Amniotic stem cell (primary cell): ENCODE measurements at places on chromosomes 6 and 20.

DNA sequence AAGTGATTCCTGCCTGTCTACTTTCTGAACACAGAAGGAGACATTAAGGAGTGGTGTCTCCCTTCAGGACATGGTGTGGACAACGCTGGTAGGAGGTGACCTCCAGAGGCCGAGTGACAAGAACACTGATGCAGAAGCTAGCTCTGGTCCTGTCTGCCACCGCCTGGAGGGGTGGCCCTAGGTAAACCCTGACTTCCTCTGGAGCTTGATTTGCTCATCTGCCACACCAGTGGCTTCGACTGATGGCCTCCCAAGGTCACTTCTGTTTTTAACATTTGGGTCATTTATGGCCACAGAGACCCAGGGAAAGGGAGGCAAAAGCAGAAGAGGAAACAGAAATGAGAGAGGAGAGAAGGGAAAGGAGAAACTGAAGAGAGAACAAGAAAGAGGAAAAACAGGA is 49.4 kb upstream of the SLC22A23 start:
- no peak for DNase-seq

- no peak for DNase-seq
Observed at GRCh38 chr6:168428052-168428826, 12.7 kb upstream of the SMOC2 start.

DNA sequence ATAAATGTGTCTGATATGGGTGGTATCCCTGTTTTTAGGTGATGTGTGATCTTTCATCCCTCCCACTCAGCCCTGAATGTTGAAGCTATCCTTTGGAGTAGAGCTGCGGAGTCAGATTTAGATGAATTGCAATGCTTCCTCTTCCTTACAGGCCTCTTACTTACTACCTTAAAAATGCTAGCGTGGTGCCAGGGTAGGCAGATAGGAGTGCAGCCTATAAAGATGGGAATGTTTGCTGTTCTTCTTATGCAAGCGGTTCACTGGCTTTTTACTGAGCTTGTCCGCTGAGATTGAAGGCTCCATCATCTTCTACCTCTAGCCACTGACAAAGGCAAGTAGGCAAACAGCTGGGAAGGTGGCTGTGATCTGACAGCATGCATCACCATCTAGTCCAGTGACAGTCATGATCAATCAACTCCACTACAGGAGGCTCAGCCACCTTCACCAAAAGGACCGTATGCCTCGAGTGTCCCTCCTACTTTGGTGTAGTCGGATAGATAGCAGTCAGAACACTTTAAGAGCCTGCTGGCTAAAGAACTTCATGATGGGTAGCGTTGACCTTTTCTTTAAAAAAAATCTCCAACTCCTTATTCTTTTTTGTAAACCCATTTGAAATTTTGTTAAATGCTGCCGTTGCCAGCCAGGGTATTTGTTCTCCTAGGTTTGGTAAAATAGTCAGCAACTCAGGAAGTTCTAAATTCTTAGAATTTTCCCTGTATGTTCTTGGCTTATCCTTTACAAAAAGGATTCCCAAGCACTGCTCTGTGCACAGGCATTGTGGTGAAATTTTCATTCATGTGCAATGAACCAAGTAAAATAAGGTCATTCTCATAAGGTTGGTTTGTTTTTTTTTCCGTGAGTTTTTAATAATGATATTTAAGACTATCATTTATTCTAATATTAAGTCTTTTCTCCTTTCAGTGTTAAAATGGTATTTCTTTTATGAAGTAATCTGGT is 169.6 kb downstream of the MTHFD1L start:
- DNase-seq: no peak

DNA sequence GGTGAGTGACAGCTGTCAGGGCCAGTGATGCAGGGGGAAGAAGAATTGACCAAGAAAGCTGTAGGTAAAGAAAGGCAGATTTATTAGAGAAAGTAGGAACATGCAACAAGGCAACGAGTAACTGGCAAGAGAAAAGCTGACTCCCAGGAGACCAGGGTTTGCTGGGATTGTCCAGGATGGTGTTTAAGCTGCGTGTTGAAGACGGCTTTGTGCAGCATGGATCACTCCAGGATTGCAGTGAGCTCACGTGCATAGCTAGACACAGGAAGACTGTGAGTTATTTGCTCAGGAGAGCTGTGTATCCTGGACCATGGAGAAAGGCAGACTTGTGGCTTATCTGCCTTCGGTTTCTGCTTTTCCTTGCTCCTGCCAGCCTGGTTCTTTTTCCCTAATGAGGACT is 87.6 kb downstream of the TTLL2 start:
- DNase-seq: no peak

DNA sequence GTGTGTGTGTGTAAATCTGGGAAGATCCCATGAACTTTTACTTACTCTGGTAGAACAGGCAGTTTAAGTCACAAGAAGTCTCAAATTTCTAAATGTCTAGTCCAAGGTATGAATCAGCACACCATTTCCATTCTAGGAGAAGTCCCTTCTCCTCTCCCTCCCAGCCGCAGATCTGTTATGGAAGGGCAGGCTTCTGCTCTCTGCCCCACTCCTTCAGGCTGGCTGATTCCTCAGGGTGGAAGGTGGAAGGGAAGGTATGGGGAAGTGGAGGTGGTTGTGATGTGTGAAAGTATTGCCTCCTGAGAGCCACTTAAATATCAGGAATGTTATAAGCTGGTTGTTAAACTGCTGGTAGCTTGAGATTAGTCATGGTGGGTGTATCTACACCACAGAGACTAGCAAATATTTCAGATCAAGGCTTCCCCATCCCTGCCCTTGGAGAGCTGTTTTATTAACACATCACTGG is 44.5 kb upstream of the LAMA4 start:
- peak; percentile 19 for DNase-seq
